ENCODE measurements at places on chromosomes 7 and 10.
A peak's percentile ranks its signal among the peaks of the same experiment; 100 is the strongest.

DNA sequence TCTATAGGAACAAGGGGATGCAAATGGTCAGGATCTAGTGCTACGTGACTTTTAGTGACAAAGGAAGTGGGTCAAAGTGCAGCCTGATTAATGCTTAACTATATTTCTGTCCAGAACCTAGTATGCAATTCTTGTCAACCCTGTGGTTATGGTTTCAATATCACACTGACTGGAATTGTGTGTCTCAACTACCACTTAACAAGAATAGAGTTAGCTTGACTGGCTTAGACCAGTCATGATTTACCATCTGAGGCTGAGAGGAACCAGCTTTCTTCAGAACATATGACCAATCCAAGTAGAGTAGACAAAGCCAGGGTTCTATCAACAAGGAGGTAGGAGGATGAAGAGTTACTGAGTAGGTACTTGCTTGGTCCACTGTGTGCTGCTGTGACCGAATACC, 54.4 kb downstream of the MYPN start:
- DNase-seq, result no peak

DNA sequence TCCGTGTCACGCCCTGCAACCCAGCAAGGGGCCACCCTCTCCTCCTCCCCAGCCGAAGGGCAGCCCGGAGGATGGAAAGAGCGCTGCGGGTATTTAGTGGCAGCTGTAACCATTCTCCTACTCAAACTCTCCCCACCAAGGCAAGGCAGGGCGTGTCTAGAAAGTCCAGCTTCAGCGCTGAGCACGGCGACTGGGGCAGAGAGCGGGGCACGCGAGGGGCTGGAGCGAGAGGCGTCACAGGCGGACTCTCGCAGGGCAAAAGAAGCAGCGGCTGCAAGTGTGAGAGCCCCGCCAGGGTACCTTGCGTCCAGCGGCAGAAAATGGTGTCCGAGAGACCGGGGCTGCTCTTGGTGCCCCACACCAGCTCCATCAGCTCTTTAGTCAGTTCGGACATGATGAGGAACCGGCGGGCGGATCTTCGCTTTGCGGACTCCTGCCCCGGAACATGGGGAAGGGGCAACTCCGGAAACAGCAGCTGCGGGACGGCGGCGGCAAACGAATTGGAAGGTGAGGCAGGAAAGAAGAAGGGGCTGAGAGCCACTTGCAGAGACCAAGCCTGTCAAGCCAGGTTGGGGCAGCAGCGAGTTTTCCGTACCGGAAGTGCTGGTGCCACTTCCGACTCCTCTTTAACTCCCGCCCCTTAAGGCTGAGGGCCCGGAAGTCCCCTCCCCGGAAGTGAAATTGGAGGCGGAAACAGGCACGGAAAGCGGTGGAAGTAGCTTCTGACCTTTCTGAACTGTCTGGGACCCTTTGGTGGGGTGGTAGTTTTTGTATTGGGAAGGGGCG, at the start of gene MINDY3:
TSS of gene MINDY3 (minus strand) at position 602 of the 786 bp plus-strand sequence. CDS start at position 394, 208 bp downstream.
- DNase-seq, result peak; percentile 78

GRCh38 chr7:50661345-50662040, 96.3 kb upstream of the DDC start:
- no peak for DNase-seq

GRCh38 chr10:110379831-110380230, 75.1 kb upstream of the SMNDC1 start:
- DNase-seq, result no peak

- DNase-seq, result no peak
Measured at GRCh38 chr7:40331915-40332314, 197.1 kb downstream of the SUGCT start.

GRCh38 chr10:112296908-112297331, 13.7 kb downstream of the TECTB start:
- DNase-seq, result no peak

DNA sequence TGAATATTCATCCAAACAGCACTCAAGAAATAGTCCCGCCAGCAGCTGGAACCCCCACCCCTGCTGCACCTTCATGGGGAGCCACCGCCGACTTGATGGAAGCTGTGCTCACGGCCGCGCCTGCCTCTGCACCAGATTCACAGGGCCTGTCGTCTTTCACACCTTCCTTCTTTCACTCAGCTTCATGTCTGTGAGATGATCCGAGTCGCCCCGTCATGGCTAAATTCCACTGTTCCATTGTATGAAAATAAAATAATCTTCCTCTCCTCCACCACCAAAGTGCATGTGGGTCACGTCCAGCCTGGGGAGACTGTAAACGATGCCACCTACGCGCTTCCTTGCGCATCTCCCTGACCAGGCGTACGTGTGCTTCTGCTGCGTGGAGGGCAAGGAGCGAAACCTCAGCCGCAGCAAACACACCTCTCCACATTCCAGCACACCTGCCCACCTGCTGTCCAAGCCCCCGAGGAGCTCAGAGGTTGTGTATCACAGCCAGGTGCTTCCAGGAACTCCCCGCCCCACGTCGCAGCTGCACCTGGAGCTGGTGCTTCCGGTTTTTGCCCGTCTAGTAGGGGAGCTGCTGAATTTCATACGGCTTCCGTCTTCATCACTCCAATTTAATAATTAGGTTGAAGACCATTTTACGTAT, 137.0 kb downstream of the PTPRN2 start:
- no peak for DNase-seq

DNA sequence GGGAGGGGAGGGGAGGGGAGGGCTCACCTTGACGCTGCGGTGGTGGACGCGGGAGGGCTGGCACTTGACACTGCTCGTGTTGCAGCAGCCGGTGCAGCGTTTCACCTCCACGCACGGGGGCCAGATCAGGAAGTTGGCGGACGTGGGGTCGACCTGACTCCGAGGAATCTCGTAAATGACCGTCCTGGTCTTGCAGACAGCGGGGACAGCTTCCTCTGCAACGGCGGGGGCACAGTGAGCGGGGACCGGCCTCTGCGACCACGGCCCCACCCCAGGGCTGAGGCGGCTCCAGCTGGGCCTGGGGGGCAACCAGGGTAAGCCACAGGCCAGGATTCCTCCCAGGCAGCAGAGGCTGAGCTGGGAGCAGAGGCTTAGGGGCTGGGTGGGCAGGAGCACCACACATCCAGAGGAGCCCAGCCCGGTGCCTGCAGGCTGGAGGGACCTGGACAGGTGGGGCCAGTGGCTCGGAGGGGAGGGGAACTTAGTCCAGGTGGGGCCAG, 8.8 kb downstream of the PDGFA start:
- DNase-seq, result no peak

DNA sequence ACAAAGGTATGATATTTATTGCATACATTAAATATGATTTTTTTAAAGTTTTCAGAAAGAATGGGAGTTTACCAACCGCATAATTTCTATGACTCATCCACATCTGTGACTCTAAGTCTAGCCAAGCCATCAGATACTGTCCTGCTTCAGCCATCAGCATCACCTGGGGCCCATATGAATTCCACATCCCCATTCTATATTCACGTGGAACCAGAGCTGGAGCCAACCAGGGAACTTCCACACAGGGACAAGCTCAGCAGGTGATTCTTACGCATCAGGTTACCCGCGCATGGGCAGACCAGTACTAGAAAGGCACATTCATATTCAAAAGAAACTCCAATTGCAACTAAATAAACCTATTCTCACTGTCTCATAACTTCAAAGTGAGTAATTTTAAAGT, 817.7 kb upstream of the IGFBP3 start:
- no peak for DNase-seq

DNA sequence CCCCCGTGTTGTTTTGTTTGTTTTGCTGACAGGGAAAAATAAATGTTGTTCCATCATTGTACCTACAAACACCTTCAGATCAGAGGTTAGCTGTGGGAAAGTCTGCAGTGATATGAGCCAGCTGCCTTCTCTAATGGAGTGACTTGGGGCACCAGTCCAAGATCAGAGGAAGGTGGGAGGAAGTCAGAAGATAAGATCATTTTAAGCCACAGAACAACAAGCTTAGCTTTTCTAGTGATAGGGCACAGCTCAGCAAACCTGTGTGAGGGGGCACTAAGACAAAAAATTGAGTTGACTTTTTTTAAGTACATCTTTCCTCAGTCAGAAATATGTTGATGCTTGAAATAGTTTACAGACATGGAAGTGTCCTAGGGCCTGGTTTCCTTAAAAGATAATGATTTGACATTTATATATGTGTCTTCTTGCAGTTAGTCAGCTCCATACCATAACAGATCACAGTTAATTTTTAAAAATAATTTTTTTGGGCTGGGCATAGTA, 240.3 kb upstream of the KAT6B start:
- DNase-seq, result peak; percentile 3

DNA sequence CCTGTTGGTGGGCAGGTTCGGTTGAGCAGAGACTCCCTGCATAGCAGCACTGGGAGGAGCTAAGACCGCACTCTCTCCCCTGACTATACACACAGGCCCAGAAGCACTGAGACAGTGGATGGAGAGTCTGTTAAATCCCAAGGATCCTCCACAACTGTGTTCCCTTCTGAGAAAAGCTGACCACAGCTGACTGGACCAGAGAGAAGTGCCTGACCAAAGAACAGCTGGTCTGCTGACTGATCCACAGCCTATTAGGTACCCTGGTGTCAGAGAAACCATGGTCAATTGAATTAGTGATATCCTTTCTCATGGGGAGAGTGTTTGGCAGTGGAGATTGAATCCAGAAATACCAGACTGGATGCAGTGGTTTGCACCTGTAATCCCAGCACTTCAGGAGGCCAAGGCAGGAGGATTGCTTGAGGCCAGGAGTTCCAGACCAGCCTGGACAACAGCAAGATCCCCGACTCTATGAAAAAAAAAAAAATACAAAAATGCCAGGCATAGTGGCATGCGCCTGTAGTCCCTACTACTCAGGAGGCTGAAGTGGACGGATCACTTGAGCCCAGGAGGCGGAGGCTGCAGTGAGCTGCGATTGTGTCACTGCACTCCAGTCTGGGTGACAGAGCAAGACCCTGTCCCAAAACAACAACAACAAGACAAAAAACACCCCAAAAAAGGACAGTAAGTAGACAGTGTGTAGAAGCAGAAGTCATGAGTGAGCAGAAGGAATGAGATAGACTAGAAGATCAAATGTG, 25.6 kb downstream of the STYXL1 start:
- DNase-seq, result no peak

- no peak for DNase-seq
Measured at GRCh38 chr10:83961620-83962019, 177.7 kb upstream of the GHITM start.

GRCh38 chr7:136045992-136046391, 68.8 kb upstream of the MTPN start:
- no peak for DNase-seq

GRCh38 chr10:4693967-4694366, 132.0 kb upstream of the AKR1E2 start:
- DNase-seq, result no peak

DNA sequence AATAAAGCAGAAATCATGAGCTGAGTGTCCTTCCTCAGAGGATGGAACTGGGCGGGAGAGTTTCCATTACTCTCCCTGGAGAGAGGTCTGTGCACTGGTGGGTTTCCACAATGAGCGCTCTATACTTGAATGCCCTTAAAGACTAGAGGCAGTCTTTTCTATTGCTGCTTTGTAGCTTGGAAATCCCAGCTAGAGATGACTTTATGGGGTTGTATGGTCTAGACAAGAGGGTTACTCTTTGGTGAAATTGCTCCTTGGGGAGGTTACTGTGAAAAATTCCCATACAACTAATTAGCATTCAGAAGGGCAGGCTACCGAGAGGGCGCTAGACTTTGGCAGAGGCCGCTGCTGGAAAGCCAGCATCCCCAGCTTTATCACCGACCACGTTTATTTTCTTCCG, 136.8 kb downstream of the TAX1BP1 start:
- no peak for DNase-seq

- DNase-seq, result no peak
Measured at GRCh38 chr7:2203766-2204300, 28.9 kb downstream of the MAD1L1 start.

DNA sequence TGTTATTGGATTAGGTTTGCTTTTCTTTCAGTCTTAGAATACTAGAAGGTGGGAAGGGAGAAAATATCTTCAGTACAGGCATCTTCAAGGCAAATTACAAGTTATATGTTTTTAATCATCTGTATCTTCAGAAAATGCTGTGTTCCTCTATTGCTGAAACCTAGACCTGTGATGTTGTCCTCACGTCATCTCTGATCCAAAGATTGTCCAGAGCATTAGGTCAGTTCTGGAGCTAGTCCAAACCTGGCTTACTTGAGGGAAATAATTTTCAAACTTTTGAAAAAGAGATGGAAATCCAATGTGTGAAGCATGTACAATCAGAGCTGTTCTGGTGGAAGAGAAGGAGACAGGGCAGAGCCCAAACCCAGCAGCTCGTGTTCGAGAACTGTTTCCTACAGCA, 217.3 kb downstream of the ZEB1 start:
- peak; percentile 11 for DNase-seq

DNA sequence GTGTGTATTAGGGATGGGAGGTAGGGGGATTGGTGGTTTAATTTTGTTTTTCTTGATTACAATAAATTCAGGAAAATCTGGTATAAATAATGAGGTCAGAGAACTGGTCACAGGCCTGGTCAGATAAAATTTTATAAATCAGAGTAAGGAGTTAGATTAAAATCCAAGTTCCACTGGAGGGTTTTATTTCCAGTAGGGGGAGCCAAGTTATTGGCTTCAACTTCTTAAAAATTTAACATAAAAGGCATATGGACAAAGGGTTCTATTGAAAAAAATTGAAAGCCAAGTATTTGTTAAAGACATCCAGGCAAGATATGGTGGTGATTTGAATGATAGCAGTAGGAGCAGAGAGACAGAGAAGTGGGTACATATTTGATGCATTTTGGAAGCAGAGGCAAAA, 763.3 kb downstream of the SORCS1 start:
- no peak for DNase-seq

GRCh38 chr7:727104-727805, at the start of gene PRKAR1B:
PRKAR1B (minus strand) TSS chr7:727281; CDS start chr7:711505, 15,776 bp downstream.
- DNase-seq, result peak; percentile 30

GRCh38 chr10:113716109-113716910, 35.2 kb upstream of the PLEKHS1 start:
- no peak for DNase-seq
